ENCODE measurements at places on chromosomes 4 and X. TPM values are rescaled to one million over a fixed set of nuclear protein-coding genes. Genes with fewer than 3 reads are reported as not detected.
A peak's percentile ranks its signal among the peaks of the same experiment; 100 is the strongest.

- no peak for DNase-seq
Measured at GRCh38 chrX:69556060-69557011, 52.2 kb downstream of the NALF2 start.

DNA sequence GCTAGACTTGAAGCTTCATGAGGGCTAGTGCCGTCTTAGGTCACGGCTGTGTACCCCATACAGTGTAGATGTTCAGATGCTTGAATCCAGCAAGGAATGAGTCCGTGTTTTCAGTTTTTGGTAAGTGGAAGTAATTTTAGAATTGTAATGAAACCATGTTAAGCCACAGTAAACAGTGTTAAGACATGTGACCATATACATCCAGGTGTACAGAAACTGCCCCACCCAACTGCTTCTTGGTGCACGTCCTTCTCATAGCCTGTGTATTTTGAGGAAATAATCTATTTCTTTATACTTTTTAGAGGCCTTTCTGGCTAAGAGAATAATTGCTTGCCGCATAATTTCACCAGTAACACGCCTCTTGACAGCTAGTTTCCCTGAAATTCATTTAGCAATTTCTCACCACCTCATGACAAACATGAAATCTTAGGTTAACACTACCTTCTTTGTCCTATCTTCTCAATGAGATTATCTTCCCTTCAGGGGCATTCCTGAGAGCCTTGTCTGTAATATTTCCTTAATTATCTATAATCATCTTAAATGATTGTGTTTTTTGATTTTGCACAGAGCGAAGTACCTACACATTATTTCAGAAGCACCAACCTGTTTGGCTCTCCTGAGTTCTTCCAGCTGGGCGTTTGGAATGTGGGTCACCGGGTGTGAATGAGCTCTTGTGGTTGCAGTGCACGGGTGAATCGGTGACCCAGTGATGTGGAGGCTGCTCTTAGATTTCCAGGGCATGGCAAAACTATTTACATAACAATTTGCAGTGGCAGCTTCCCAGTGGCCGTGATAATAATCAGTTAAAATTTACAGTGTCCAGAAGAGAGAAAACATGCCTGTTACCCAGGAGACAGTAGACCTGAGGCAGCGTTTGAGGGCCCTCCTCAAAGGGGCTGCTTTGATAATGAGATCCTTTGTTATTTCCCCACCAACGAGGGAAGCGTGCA is 50.2 kb upstream of the TADA2B start:
- DNase-seq: no peak

- DNase-seq: no peak
Measured at GRCh38 chrX:103338663-103339062, 8.6 kb downstream of the TCEAL7 start.

- peak; percentile 58 for DNase-seq
Measured at GRCh38 chr4:10006231-10006600, 15.1 kb downstream of the SLC2A9 start.

GRCh38 chrX:96430756-96431455 is 253.7 kb upstream of the DIAPH2 start:
- DNase-seq: no peak

DNA sequence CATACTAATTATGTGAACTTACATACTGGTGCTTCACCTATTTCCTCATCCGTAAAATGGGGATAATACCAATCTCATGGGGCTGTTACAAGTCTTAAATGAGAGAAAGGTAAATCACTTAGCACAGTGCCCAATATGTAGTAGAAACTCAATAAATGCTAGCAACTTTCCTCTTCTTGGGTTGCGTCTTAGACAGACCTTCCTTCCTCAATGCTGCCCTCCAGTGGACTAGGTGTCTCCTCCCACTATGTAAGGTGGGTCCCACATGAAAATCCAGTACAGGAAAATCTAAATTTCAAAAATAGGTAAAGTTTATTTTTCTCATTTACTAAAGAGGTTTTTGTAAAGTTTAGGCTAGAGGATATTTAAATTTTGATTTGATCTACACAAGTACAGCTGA is 20.6 kb downstream of the ZDHHC9 start:
- no peak for DNase-seq

- no peak for DNase-seq
Measured at GRCh38 chrX:56729152-56729850, at the start of gene NBDY. NBDY (plus strand) TSS chrX:56729243; CDS start chrX:56729354, 111 bp downstream.

DNA sequence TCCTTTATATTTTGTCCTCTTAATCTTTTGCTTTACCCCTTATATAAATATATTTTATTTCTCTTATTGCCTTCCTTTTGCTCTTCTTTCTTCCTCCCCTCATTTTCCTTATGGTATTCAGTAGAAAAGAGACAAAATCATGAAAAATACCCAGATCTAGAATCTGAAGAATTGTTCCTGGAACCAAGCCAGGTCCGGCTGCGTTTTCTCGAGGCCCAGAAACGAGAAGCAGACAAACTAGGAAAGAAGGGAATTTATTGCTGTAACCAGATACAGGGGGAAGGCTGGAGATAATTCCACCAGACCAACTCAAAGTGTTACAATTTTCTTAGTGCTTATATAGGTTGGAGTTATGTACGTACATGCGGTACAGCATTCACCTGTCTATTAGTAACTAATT is 328.7 kb downstream of the GABRG1 start:
- peak; percentile 28 for DNase-seq

DNA sequence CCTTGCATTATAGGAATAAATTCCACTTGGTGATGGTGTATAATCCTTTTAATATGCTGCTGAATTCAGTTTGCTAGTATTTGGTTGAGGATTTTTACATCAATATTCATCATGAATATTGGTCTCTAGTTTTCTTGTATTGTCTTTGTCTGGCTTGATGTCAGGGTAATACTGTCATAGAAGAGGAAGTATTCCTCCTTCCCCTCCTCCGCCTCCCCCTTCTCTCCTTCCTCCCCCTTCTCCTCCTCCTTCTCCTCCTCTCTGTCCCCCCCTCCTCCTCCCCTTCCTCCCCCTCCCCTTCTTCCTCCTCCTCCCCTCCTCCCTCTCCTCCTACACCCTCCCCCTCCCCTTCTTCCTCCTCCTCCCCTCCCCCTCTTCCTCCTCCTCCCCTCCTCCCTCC is 65.8 kb downstream of the RGS12 start:
- DNase-seq: no peak

DNA sequence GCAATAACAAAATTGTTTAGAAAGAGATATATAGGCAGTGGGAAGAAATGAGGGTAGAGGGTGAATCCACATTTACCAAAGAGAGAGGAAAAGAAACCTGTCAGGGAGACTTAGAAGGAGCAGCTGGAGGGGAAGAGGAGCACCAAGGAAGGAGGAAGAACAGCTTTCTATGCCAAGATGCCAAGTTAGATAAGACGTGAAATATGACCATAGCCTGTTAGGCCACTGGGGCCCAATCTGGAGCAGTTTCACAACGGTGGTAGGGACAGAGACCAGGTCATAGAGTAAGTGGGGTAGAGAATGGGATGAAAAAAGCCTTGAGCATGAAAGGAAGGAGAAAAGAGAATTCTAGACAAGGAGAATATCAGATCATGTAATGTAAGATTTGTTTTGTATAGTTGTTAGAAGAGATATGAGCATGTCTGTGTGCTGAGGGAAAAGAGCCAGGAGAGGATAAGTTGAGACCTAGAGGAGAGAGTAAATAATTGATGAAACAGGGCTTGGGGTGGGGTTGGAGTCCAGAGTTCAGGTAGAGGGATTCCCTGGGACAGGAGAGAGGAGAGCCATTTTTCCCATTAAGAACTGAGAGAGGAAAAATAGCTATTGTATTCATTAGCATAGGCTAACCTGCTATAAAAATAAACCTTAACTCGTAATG is 4.4 kb upstream of the SOWAHB start:
- no peak for DNase-seq

DNA sequence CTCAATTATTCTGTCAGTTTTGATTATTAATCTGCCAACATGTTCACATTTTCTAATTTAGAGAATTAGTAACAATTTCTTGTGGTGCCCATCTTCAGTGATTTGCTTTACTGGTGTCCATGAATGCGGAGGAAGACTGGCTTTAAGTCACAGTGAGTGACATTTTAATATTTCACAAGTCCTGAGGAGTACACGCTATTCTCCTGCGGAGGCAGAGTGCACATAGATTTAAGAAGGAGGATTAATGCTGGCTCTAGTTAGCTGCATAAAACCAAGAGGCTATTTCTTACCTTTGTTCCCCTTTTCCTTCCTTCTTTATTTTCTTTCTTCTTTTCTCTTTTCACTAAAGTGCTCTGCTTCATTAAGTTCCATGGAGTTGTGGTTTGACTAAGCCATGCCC is 495.2 kb upstream of the IGFBP7 start:
- DNase-seq: no peak

GRCh38 chrX:40474205-40474626 is 106.6 kb upstream of the ATP6AP2 start:
- no peak for DNase-seq

DNA sequence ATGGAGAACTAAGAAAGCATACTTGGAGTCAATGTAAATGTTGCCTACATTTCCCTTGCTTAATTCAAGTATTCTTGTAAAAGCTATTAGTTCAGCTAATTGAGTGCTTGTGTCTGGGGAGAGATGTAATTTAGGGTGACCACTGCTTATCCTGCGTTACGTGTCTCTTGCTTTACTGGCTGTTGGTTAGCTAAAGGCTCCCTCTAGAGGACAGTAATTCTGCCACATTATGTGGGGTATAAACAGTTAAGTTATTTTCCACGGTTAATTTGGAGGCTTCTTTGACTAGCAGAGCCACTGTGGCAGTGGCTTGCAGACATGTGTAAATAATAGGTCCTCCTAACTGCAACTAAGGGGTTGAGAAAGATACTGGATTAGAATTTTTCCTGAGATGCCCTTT is 25.3 kb upstream of the NAF1 start:
- DNase-seq: no peak

DNA sequence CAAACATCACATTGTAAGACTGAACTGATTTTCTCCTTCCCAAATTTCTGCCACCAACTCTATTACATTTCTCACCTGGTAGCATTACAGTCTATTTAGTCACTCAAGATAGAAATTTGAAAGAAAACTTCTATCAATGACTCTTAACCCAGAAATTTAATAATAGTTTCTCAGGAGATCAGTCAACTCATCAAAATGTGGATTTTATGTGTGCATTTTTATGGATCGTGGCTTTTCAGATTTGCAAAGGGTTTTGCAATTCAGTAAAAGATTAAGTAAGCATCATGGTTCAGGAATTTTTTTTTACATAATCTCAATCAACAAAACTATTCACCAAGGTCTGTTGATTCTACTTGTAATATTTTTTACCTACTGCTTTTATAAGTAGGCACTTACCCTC is 111.1 kb downstream of the CFAP299 start:
- no peak for DNase-seq

DNA sequence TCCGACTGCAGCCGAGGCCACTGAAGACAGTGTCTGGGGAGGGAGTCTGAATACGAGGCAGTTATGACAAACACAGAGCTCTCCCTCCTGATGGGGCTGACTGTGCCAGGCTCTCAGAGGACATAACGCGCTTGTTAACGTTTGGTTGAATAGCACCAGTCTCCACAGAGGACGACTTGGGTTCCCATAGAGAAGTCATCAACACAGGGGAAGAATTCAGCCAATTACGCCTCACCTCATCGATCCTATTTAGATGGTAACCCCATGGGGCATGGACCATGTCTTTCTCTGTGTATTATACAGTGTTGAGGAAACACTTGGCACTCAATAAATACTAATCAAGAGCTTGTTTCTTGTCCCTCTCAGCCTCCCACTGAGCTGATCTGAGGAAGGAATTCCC is 642.6 kb upstream of the LCORL start:
- DNase-seq: no peak

DNA sequence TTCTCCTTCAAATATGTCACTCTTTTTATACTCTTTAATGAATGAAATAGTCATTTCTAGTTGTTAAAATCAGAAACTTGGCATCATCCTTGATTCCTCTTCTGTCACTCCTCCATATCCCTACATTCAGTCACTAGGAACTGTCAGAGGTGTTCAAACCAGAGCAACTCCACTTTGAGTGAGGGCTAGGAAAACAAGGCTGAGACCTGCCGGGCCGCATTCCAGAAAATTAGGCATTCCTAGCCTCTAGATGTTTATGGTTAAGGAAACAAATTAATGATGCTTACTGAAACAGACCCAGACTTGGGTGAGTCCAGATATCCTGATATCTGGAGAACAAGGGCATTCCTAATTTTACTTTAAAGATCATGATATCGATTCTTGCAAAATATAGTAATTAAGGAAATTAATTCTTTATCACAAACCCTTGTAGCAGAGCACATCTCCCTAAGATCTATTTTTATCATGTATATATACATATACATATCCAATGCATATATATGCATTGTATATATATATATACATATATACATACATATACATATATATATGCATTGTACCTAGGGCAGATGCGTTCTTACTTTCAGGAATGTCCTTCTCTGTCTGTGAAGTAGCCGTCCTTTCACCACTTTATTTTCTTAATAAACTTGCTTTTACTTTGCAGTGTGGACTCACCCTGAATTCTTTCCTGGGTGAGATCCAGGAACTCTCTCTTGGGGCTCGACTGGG is 98.4 kb upstream of the GC start:
- no peak for DNase-seq

- no peak for DNase-seq
Measured at GRCh38 chrX:144840616-144841015, 406.7 kb upstream of the SPANXN1 start.

DNA sequence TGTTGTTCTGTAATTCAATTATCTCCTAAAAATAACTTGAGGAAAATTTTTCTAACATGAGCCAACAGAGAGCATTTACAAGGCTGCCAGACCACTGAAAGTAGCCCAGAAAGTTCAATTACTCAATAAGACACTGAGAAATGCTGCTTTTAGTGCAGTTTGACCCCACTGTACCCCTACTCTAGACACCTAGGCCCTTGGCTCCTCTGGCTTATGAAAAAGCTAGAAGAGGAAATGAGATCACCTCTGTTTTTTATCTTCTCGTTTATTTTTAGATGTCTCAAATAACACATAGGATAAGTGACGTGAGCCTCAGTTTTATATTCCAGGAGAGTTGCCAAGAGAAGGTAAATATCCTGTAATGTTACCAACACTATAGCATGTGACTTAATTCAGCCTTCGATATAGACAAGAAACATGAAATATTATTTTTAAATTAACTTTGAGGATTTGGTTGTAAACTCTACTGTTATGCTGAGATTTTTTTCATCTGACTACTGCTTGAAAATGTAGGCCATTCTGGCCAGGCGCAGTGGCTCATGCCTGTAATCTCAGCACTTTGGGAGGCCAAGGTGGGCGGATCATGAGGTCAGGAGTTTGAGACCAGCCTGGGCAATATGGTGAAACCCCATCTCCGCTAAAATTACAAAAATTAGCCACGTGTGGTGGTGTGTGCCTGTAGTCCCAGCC is 24.4 kb downstream of the TNIP3 start:
- no peak for DNase-seq

Gene ADRA2C
- total RNA-seq: 1.1 TPM

Gene OPRPN
- total RNA-seq: not detected

Gene PDZD11
- 27.1 TPM for total RNA-seq

Gene PDE5A
- total RNA-seq: 473 TPM

All from urinary bladder (tissue), 4 donors.